ENCODE measurements at places on chromosomes 1 and 21.

DNA sequence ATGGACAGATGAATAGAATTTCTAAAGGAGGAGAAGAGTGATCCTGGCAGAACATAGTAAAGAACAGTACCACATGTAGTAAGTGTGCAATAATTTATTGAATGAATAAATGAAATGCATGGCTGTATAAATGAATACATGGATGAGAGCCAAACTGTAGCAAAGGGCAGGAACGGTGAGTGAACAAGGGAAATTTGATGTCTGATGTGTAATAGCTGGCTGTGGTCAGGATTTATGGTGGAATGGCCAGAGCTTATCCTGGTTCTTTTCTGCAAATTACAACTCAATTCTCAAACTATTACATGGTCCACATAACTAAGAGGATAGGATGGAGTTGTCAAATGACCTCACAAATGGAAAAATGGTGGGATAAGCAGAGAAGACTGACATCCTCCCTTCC, 43.2 kb upstream of the ARHGAP29 start:
- DNase-seq = no peak

DNA sequence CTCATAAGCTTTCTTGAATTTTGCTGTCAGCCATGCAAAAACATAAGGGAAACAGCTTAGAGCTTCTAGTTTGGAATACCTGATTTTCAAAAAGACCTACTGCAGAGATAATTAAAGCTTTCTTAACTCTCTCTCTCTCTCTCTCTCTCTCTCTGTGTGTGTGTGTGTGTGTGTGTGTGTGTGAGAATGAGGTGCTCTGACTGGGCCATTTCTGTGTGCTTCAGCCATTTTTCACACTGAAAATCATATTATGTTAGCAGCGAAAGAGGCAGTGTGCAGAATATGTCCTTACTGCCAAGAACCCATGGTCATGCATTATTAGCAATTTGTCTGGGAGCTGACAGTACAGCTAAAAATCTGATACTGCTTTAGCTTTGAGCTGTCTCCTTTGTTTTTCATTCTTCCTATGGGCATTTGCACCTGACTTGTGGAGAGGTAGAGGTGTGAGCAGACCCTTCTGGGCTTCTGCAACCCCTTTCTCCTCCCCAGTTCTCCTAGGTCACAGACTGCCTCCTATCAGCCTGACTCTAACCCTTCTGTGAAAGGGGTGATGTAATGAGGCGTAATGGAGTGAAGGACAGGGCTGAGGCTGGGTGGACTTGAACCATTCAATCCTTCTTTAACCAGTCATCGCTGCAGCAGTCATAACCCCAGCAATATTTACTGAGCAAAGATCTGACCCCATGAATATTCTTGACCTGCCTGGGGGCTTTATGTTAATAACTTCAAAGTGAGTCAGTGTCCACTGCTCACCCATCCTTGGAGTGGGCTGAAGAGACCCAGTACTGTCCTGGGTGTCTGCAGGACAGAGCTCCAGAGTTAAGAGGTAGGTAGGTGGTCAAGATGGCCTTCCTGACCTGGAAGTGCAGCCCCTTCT, 61.2 kb downstream of the SYT6 start:
- DNase-seq = no peak

GRCh38 chr1:62285440-62285839, 33.8 kb downstream of the KANK4 start:
- no peak for DNase-seq

- no peak for DNase-seq
These were observed 121.0 kb upstream of the TSPAN2 start for GRCh38 chr1:115210302-115210711.

GRCh38 chr1:229208481-229208880, 62.4 kb upstream of the RAB4A start:
- no peak for DNase-seq

DNA sequence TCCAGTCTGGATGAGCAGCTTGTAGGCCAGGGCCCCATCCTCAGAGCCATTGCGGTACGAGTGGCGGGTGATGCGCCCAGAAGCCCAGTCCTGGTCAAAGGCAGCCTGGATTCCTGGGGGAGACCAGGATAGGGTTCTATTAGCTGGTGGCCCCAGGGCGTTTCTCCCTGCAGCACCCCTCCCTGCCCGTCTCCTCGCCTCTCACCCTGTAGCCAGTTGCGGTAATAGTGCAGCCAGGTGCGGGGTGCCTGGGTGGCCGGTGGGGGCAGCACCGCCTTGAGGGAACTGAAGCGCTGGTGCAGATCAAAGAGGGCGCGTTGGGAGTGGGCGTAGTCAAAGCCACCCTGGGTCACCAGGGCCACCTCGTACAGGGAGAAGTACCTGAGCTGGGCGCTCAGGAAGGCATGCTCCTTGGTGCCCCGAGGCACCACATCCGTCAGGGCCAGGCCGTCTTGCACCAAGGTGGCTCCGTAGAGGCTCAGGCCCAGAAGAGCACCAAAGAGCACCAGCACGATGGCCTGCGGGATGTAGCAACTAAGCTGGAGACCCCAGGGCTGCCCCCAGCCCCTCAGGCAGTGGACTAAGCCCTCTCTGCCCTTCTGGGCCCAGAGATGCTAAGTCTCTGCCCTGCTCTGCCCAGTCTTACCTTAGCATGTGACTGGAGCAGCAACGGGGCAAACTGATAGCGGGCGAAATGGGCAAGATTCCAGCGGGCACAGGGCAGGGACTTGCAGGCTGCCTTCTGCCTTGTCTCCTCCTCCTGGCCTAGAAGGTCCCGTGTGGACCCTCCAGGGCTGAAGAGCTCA, 15.7 kb downstream of the PTCH2 start:
- DNase-seq = no peak

DNA sequence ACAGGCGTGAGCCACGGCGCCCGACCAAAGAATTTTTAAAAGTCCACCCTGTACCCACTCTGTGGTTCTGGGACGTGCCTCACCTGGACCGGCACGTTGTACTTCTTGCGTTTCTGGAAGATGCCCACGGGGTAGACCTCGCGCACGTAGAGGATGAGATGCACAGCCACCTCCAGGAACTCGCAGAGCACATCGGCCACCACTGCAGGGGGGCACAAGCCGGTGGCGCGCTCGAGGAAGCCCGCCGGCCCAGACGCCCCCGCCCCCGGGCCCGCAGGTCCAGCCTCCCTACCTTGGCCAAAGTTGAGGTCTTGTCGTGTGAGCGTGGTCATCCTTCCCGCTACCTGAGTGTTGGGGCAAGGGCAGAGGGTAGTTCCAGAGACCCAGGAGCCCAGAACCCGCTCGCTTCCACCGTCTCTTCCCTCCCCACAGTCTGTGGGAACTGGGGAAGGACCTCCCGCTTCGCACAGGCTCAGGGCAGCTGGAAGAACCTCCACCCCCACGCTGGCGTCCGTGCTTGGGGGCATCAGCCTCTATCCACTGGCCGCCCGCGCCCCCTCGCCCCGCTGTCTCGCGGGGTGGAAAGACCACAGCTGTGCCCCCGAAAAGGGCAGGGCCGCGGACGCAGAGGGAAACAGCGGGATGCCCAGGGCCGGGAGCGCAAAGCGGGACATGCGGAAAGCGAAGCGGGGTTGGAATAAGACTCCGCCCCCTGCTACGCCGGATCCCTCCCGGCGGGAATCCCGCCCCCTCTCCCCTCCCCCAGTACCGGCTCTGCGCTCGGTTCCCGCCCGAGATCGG, 478 bp downstream of the MAD2L2 start:
- DNase-seq = no peak

DNA sequence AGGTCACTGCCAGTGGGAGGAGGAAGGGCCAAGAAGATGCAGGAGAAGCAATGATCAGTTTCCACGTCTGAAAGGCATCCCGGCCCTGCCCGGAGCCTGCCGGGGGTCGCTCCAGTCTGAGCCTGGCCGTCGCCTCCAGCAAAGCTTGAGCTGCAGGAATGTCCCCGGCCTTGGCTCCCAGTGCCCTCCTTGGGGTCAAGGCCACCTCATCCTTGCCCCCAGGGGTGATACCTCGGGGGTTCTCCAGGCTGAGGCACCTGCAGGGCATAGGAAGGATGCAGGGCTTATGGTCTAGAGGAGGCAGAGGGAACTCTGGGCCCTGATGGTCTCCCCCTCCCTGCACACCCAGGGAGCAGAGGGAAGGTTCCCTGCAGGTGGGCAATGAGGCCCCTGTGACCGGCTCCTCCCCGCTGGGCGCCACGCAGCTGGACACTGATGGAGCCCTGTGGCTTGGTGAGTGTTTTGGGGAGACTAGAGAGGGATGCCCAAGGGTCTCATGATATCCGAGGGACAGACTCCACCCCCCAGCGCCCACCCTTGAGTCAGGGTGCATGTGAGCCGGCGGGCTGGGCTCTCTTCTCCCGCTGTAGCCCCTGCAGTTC, 19.9 kb downstream of the RNF223 start:
- DNase-seq = no peak

All from nephron progenitor cell (in vitro differentiated cells).